Thoracic aorta (tissue), 2 donors: ENCODE measurements at places on chromosomes 16 and 17. TPM values are rescaled to one million over a fixed set of nuclear protein-coding genes. Genes with fewer than 3 reads are reported as not detected.
A peak's percentile ranks its signal among the peaks of the same experiment; 100 is the strongest.

DNA sequence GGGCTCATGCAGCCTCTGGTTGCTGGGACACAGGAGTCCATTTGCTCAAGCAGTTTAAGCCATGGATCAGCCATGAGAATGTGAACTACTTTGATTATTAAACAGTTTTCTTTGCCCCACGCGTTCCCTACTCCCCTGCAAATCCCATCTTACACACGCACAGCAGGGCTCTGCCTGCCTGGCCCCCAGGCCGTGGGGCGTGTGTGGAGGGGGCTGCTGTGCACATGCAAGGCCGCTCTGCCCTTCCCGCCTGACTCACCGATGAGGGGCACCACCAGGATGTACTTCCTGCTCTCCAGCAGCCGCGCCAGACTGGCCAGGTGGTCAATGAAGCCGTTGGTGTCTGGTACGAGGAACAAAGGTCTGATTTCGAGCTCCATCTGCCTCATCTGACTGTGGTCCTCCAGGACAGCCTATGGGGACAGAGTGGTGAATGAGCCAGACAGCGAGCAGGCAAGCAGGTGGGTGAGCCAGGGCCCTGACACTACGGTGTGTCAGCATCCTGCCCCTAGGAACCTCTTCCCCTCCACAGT, 13.7 kb downstream of the HIC1 start:
- H3K36me3 ChIP-seq: peaks cover 19% of the 10 kb centered on the region
- no peaks in the 10 kb centered on the region for H3K27me3 ChIP-seq
- H3K4me3 ChIP-seq: no peak overlapping the region
- DNase-seq: no peak
- H3K27ac ChIP-seq: peak overlapping the region; percentile 27

DNA sequence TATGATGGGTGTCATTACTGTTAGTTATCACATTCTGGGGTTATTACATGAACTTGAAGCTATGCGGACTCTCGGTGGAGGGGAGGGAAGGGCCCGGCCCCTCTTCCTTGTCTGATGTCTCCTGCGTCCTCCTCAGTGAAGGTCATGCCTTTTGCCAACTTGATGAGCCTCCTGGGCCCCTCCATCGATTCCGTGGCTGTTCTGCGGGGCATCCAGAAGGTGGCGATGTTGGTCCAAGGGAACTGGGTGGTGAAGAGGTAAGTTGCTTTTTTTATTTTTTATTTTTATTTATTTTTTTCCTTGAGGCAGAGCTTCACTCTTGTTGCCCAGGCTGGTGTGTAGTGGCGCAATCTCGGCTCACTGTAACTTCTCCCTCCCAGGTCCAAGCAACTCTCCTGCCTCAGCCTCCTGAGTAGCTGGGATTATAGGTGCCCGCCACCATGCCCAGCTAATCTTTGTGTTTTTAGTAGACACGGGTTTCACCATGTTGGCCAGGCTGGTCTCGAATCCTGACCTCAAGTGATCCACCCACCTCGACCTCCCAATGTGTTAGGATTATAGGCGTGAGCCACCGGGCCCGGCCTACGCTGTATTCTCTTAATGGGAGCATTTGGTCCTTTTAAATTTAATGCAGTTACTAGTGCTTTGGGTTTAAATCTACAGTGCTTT, 21.6 kb downstream of the POLR3E start:
- H3K27me3 ChIP-seq: no peaks in the 10 kb centered on the region
- no peaks in the 10 kb centered on the region for H3K4me1 ChIP-seq
- no peak overlapping the region for H3K4me3 ChIP-seq

The CASKIN1 gene
- total RNA-seq: not detected

The MMP2 gene
- total RNA-seq: 351 TPM
